Diencephalon (tissue), 1 donor: ENCODE measurements at places on chromosomes 5 and 9. TPM values are rescaled to one million over a fixed set of nuclear protein-coding genes. Genes with fewer than 3 reads are reported as not detected.

The GDNF gene
- total RNA-seq, result 0.23 TPM

The HSPB3 gene
- not detected for total RNA-seq

The SV2C gene
- 34.4 TPM for total RNA-seq

The TMOD1 gene
- total RNA-seq, result 5.5 TPM
